ENCODE measurements at places on chromosomes 2 and 18.

DNA sequence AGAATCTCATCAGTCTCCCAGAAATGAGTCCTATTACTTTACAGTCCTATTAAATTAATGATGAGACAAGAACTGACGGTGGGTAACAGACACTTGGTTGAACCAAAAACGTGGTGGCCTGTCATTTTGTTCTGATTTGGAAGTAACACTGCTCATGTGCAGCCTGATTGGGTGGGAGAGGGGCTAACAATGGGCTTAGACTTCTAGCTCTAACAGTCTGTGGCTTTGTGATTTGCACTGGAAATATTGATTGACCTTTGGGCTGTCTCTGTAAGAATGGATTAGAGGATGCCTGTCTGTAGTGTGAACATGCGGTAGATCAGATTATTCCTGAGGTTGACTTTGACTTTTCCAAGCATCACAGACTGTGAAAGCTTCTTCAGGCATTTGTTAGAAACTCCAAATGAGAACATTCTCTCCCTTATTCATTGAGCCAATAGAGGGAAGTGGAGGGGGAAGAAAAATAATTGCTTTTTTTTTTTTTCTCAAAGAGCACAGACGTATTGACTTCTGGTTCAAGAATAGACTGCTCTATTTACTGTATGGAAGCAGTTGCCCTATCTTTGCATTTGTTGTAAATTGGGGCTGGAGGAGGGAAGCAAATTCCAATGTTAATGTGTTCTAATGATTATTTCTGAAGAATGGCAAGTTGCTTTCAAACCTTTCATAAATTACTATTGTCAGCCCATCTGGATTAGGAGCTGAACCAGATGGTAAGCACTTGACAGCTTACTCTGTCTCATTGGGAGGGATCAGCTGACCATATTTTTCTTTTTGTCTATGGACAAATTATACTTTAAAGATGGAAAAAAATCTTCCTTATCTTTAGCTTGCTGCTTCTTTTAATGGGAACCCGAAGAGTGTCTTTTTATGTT lies 85.8 kb upstream of the TTN start:
- no peak for DNase-seq

DNA sequence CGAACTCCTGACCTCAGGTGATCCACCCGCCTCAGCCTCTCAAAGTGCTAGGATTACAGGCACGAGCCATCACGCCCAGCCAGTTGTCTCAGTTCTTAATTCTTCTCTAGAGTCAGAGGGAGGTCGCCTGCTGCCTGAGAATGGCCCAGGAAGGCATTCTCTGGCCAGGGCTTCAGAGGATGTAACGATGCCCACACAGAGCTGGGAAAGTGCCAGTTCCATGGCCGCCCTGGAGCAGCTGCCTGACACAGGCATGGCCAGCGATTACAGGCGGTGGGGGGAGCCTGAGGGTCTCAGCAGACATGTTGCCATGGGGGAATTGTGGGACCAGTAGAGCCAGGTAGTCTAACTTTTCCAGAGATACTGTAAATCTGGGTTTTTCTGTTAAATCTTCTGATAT lies 25.6 kb upstream of the DNMT3A start:
- no peak for DNase-seq

GRCh38 chr2:71451705-71452104 lies 1.7 kb upstream of the DYSF start:
- DNase-seq: no peak

GRCh38 chr2:233915128-233915527 lies 2.0 kb upstream of the TRPM8 start:
- no peak for DNase-seq

GRCh38 chr2:36379710-36380448 lies 24.3 kb downstream of the CRIM1 start:
- no peak for DNase-seq

DNA sequence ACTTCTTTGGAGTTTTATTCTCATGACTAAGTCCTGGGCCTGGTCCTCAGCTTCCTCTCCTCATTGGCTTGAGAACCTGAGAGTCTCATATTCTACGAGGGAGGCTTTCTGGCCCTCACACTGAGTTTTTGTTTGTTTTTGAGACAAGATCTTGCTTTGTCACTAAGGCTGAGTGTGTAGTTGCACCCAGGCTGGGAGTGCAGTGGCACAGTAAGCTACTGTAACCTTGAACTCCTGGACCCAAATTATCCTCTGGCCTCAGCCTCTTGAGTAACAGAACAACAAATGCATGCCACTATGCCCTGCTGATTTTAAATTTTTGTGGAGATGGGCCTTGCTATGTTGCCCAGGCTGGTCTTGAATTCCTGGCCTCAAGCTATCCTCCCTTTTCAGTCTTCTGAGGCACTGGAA lies 22.6 kb downstream of the PRKRA start:
- no peak for DNase-seq

GRCh38 chr18:44609181-44609941 lies 71.3 kb upstream of the SETBP1 start:
- no peak for DNase-seq

DNA sequence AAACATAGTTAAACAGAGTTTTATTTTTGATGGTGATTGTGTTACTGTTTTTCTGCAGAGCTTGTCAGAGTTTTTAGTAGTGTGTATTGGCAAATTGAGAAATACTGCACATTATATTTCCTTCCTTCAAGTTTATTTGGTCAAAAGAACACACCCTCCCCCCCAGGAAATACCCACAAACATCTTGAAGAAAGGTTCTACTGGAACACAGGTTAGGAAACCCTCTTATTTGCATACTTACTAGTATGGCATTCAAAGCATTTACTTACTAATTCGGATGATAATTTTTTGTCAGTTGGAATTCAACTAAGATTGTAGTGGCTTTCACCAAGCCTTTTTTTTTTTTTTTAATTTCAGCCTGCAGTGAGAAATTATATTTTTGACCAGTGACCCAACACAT lies 9.1 kb downstream of the CAB39 start:
- DNase-seq: peak; percentile 64

DNA sequence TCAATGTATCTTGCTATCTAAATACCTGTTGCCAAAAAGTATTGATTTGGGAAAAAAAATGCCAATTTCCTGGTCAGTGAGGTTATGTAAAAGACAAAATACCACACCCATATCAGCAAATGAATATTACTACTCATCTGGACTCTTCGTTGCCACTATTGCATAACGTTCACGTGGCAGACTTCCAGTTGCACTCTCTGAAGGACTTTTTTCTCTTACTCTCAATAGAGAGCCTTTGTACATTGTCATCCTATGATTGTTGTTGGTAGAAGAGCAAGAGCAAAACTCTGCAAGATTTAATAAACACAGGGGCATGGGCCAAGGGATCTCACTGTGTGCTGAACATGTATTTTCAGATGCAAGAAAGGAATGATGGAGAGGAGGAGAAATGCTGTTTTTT lies 689.8 kb downstream of the MBD2 start:
- DNase-seq: no peak

All from NB4 (cell line).